ENCODE measurements at places on chromosomes 2 and 18.

GRCh38 chr18:71450257-71450656, 1093.9 kb downstream of the CBLN2 start:
- no peak for DNase-seq

DNA sequence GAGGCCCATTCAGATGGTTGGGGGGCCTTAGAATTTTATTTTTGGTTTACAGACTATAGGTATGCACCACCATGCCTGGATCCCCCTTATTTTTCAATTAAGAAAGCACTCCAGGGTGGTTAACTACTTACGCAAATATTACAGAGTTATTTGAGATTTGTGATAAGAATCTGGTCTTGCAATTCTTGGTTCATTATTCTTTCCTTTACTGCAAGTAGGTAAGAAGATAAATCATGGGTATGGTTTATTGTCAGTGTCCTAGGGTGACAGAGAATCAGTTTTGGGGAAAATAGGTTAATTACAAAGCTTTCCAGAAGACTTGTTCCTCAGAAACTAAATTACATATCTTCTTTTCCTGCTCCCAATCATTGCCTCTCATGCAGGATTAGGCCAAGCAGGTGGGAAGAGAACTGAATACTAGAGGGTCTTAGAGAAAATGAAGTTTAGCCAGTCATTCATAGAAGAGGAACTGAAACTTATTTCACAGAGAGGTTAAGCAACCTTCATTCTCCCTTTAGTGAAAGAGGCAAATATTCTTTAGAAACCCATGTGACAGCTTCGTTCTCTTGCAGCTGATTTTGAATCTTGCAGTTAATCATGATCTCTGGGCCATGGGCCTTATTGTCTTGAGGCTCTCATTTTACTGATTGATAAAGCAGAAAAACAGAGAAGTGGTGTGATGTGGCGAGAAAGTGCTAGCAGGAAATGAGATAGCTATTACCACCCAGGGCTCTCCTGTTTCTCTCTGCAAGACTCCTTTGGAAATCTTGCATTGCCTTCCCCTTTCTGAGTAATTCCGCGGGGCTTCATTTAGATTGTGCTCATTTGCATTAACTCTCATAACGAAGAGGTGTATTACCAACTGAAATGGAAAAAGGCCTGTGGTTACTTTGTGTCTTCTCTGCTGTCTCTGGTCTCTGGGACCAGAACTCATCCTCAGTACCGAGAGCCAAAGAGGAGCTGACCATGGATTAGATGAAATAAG, 44.8 kb upstream of the ARHGAP25 start:
- DNase-seq: peak; percentile 23

- no peak for DNase-seq
Observed at GRCh38 chr2:217964275-217965161, 38.3 kb downstream of the TNS1 start.

GRCh38 chr2:226691255-226691654, 108.4 kb downstream of the IRS1 start:
- DNase-seq: no peak

DNA sequence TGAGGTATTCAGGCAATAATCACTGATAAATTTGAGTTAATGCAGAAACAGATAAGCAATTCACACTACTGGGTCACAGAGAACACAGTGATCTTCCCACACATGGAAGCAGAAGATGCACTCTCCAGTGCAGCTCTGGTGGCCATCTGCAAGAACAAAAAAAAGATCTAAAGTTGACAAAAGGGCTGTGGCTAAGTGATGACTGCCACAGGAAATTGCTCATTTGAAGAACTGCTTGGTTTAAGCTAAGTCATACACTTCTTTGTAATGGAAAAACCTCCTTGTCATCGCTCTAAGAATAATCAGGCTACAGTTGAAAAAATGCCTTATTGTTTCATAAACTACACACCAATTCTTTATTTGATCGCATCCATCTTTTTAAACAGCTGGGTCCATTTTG, 115.1 kb downstream of the DTNB start:
- DNase-seq: peak; percentile 16

DNA sequence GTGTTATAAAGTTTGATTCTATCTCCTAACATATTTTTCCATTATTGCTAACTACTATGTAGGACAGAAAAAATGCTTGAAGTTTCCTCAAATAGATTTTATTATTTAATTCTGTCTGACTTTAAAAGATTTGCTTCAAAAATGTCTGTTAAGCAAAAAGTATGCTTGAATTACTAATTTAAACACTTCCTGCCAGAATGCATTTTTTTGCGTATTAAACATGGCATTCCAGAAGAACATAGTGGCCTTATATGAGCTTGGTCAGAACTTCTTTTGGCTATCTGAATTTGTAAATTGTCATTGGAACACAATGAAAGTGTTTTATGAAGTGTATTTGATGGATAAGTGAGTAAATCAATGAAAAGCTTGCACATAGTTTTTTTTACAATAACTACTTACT, 37.8 kb downstream of the MBD5 start:
- no peak for DNase-seq

GRCh38 chr2:86039963-86040655, 65.6 kb downstream of the POLR1A start:
- no peak for DNase-seq

- no peak for DNase-seq
Observed at GRCh38 chr2:206641226-206641625, 1.1 kb upstream of the FAM237A start.

DNA sequence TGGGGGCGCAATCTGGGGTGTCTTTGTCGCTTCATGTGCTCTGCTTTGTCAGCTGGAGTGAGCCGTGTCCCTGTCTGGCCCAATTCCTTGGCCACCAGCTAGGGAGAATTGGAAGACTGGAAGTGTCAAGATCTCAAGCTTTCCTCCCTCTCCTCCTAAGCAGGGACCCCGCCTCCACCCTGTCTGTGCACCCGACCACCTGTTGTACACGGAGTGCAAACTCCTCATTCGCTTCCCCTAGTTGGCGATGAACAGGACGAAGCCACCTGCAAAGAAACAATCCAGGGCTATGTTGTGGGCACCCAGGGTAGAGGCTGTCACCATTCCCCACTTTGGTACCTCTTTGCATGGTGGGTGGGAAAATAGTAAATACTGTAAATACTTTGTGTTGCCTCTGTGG, 1.7 kb upstream of the DQX1 start:
- no peak for DNase-seq

DNA sequence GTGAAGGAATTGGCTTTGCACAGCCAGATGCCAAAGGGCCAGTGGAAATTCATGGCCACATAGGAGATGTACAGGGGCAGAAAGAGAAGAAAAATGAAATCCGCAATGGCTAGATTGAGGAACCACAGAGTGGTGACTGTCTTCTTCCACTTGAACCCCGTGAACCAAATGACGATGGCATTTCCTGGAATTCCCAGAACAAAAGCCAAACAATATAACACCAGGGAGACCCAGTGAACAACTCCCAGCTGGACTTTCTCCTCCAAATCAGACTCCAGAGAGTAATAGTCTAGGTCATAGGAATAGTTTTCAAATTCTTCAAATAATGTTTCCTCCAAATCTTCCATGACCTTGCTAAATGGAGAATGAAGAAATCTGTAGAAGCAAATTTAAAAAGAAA, 17.2 kb downstream of the EEF1B2 start:
- no peak for DNase-seq

DNA sequence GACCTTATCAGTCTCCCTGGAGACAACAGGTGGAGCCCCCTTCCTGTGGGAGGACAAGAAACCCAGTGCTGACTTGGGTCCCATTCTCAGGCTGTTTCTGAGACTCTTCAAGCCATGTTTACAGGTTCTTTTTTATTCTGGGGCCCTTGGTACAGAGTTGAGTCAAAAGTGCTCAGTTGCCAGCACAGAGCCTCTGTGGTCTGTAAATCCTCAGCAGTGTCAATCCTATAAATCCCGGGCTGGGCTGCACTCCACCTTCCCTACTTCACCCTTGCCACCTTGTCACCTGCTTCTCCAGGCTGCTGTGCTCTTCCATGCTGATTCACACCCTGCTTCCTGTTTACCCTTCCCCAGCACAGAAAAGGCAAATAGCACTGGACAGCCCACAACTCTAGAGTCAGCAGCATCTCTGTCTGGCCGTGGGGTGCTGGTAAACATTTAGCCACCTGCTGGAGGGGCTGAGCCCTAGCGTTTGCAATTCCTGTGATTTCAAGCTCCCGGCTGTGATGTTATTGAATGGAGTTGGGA, 74.7 kb downstream of the TNFRSF11A start:
- DNase-seq: no peak

DNA sequence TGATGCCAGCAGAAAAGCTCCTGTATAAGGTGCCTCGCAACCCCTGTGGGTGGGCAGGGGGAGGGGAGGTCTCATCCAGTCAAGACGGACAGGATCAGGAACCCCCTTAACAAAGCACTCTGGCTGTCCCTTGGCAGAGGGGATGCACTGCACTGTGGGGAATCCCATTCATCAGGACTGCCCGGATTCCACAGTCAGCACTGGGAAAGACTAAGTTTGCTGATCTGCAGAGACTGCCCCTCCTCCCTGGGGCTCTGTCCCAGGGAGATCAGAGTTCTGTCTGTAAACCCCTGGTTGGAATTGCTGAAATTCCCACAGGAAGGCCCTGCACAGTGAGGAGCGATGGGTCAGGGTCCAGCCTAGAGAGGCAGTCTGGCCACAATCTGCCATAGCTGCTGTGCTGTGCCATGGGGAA, 149.5 kb upstream of the RBBP8 start:
- DNase-seq: no peak

- DNase-seq: no peak
Observed at GRCh38 chr2:72788756-72789155, 37.1 kb downstream of the EXOC6B start.

- no peak for DNase-seq
Observed at GRCh38 chr18:8389391-8390340, 219.6 kb upstream of the RAB12 start.

- no peak for DNase-seq
Observed at GRCh38 chr2:55885127-55885943, 38.2 kb downstream of the EFEMP1 start.

DNA sequence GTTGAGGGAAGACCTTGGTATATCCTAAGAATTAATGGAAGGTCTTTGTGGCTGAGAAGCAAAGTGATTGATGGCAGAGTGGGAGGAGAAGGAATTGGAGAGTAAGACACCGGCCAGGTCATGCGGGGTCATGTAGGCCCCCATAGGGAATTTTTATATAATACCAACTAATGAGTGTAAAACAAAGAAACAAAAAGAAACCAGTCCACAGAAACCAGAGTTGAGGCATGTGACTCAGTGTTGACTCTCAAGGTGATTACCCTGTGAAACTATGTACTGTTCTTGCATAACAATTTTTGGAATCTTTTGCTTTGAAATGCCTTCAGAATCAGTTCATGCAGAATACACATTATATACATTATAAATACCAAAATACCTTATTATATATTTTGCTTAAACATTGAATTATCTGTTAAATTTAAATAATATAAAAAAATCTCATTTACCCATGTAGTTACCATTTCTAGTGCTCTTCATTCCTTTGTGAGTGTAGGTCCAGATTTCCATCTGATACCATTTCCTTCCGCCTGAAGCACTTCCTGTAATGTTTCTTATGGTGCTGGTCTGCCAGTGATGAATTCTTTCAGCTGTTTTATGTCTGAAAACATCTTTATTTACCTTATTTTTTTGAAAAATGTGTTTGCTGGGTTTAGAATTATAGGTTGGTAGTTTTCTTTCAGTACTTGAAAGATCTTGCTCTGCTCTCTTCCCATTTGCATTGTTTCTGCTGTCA, 8.6 kb downstream of the CLIP4 start:
- DNase-seq: no peak

GRCh38 chr2:138084206-138084605, 119.9 kb downstream of the HNMT start:
- no peak for DNase-seq

GRCh38 chr2:24919506-24920097, 435 bp downstream of the ADCY3 start:
- no peak for DNase-seq

DNA sequence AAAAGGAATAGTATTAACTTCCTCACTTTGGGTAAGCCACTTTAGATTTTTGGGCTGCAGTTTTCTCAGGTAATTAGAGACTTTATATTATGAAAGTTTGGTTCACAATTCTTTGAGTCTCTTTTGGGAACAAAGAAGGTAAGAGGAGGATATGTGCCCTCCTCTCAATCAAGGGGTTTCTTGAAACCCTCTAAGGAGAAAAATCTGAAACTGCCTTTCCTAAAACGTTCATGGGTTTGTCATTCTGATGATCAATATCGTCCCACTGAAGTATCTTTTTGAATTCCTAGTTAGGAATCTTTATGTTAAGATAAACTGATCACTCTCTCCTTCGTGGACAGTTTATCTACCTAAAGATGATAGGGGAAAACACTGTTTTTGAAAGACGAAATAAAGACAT, 42.4 kb upstream of the AKAIN1 start:
- no peak for DNase-seq

DNA sequence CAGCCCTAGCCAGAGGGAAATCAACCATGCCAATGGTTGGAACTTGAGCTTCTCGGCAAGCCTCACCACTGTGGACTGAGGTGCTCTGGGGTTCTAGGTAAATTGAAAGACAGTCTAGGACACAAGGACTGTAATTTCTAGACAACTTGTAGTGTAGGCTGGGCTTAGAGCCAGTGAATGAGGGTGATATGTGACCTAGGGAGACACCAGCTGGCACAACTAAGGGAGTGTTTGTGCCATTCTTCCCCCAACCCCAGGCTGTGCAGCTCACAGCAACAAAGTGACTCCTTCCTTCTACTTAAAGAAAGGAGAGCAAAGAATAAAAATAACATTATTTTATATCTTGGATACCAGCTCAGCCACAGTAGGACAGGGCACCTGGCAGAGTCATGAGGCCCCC, 1690.7 kb upstream of the TMEFF2 start:
- DNase-seq: no peak

DNA sequence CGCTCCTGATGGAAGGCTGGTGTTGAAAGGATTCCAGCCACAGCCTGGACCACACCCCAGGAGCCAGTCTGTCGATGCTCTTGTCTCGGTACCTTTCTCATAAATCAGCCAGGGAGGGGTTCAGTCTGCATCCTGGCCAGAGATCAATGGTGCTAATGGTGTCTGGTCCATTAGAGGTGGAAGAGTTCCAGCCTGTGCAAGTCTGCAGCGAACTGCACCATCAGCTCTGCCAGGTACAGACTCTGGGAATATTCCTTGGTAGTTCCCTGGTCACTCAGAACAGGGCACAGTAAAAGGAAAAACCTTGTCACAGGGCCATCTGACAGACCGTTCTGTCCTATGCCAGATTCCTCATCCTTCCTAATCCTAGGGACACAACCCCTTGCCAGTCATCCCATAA, 164.3 kb downstream of the MTCL1 start:
- DNase-seq: no peak

DNA sequence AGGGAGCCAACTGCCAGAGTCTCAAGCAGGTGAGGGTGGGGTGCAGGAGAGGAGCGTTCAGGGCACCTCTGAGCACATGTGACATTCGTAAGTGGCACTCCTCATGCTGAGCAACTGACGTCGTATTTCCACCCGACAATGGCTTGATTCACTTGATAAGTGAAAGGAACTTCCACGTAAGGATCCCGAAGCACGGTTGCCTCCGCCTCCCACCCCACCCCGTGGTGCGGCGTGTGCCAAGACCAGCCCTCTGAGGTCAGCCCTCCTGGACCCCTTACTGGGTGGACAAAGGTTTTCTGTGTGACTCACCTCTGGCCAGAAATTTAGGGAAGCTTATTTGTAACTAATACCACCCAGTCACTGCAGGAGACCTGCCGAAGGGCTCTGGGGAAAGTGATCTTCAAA, 59.9 kb downstream of the AGAP1 start:
- DNase-seq: no peak

- DNase-seq: no peak
Observed at GRCh38 chr2:240874715-240875227, 6.1 kb downstream of the AGXT start.
